Left renal pelvis (tissue), 4 donors: ENCODE measurements at places on chromosomes 16 and 17.

GRCh38 chr17:49555495-49556222 is 20.0 kb upstream of the NXPH3 start:
- DNase-seq, result no peak

GRCh38 chr17:15377200-15377599 is 35.8 kb upstream of the TEKT3 start:
- no peak for DNase-seq

DNA sequence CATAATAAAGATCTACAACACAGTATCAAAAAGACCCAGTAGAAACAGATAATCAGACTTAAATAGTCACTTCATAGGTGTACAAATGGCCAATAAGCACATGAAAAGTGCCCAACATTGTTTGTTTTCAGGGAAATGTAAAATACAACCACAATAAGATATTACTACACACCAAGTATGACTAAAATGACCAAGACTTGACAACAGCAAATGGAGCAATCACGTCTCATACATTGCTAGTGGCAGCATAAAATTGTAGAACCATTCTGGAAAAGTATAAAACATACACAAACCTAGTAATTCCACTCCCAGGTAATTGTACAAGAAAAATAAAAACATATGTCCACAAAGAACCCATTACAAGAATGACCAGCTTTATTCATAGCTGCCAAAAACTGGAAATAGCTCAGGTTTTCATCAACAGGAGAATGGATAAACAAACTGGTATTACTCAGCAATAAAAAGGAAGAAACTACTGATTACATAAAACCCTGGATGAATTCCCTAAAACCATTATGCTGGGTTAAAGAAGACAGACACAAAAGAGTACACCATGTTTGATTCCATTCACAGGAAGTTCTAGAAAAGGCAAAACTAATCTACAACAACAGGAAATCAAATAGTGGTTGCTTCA is 85.6 kb downstream of the TTC19 start:
- no peak for DNase-seq

DNA sequence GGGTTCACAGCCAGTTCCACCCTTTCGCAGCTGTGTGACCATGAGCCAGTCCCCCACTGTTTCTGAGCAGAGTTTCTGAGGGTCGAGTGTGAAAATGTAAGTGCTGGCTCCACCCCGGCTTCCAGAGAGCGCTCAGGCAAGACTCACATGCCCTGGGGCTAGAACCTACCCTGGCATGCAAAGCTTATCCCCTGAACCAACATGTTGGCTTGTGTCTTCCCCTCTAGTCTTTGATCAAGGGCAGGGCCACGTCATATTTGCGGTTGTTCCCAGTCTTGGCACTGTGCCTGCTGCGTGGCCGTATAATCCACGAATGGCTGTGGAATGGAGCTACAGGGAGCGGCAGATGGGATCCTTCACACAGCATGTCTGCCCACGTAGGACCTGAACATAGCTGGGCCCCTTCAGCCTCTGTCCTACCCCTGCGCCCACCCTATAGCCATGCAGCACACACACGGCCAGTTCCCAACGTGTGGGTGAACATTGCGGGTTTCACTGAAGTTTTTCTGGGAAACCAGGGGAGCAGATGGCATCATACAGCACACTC is 84.8 kb downstream of the MRM1 start:
- DNase-seq, result no peak

- no peak for DNase-seq
These were observed 60.9 kb downstream of the SPAG9 start for GRCh38 chr17:51059781-51060180.

DNA sequence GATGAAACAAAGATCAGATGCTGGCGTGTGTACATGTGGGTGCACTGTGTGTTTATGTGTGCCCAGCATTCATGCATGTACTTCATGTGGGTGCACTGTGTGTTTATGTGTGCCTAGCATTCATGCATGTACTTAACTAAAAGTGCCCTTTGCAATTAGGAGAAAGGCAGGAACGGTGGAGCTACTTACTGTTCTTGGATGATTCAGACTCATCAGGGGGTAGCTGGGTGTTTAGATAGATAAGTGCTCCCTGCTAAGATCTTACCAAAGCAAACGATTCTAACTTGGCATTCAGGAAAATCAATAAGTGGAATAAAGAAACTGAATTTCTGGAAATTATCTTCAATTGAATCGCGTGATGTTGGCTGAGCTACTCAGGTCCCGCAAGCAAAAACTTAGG is 8.6 kb upstream of the MYH2 start:
- no peak for DNase-seq

DNA sequence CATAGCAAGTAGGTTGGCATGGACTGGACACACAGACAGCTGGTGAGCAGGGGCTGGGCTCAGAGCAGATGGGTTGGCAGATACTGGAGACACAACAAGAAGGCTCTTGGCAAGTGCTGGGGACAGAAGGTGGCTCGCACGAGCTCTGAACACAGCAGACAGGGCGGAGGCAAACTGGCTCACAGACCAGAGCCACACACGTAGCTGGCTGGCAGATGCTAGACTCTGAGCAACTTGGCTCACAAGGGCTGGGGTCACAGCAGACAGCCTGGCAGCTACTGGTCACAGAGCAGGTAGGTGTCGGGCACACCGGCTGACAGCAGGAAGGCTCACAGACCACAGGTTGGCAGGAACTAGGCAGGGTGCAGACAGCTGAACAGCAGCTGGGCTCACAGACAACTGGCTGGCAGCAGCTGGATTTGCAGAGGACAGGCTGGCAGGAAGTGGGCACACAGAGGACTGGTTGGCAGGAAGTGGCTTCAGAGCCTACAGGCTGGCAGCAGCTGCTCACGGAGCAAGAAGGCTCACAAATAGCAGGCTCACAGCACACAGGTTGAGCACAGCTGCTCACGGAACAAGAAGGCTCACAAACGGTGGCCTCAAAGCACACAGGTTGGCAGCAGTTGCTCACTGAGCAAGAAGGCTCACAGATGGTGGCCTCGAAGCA is 725 bp downstream of the KRTAP16-1 start:
- DNase-seq, result no peak

GRCh38 chr17:68519911-68520310 is 7.7 kb downstream of the PRKAR1A start:
- DNase-seq, result no peak

- DNase-seq, result no peak
These were observed 8.5 kb upstream of the ANKRD11 start for GRCh38 chr16:89498839-89499238.

DNA sequence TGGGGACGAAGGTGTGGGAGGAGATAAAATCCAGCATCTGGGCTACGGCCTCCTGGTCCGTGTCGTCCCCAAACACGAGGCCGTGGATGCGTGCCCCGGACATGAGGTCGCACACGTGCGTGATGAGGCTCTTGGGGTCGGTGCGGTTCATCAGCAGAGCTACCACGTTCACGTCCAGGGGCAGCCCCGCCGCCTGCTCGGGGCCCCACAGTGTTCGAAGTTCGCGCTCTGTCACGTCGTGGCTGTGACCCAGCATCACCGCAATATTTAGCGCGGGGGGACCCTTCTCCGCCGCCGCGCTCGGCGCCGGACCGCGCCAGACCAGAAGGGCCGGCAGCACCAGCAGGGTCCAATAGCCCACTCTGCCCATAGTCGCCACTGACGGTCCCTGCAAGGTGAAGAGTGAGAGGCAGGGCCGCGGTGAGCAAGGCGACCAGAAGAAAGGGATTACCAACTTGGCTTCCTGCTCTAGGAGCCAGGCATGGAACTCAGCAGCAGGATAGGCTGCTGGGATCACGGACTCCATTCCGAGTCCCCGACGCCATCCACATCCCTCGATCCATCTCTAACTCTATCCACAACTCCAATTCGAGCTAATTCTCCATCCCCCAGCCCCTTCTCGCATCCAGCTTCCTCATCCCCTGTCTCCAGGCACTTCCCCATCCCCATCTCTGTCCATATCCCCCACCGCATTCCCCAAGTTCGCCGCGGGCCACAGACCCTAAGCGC is 2.0 kb downstream of the GRIN2A start:
- no peak for DNase-seq

DNA sequence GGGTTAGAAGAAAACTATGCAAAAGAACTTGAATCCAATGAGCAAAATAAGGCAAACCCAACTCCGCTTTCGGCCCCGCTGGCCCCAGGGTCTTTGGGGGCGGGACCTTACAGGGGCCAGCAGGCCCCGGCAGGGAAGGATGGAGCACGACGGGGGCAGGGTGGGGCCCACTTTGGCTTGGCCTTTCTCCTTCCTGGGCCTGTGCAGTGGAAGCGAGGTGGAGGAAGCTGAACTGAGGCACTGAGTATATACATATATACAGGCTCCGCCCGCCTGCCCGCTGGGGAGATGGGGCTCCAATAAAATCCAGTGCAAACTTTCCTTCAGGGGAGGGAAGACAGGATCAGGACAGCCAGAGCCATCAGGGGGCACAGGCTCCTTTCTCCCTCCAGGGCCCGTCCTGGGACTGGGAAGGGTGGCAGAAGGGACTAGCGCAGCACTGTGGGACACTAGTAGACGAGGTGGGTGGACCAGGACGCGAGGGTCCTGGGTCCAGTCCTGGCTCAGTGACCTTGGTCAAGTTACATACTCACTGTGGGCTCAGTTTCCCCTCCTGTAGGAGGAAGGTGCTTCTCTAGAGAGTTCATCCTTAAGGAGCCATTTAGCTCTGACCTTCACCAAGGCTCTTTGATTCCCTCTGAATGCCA is 20.9 kb upstream of the MPO start:
- no peak for DNase-seq

GRCh38 chr17:13576661-13577526 is 24.8 kb downstream of the HS3ST3A1 start:
- DNase-seq, result no peak

DNA sequence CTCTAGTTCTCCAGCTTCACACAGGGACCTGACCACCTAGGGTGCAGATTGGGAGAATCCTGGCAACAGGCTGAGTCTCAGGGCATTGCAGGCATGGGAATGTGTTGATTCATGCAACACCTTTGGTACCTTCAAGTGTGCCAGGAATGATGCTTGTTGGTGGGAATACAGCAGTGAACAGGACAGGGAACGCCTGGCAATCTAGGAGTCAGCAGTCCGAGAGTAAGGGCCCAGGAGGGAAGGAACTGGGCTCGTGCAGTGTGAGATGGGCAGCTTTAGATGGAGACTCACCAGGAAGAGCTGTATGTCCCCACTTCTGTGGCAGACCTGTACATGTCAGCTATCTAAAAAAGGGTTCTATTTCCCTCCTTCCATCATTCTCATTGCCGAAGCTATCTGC is 12.0 kb upstream of the MRC2 start:
- no peak for DNase-seq

DNA sequence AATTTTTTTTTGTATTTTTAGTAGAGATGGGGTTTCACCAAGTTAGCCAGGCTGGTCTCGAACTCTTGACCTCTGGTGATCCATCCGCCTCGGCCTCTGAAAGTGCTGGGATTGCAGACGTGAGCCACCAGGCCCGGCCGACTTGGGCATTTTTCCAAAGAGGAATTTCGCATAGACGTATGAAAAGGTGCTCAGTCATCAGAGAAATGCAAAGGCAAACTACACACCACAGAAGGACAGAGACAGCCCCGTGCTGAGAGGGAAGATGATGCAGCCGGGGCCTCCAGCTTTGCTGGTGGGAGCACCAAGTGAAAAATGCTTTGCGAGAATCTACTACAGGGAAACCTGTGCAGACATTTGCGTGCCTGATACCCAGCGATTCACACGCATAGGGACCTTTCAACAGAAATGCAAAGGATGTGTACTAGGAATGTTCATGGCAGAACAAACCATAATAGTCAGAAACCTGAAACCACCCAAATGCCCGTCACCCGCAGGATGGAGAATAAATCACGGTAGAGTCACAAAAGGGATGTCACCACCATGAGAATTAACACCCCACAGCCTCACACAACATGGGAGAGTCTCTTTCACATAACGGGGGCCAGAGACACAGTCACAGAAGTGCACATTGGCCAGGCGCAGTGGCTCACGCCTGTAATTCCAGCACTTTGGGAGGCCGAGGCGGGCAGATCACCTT is 5.2 kb downstream of the RAB40B start:
- no peak for DNase-seq

- DNase-seq, result no peak
These were observed 69.0 kb downstream of the CHD9 start for GRCh38 chr16:53123747-53124146.

DNA sequence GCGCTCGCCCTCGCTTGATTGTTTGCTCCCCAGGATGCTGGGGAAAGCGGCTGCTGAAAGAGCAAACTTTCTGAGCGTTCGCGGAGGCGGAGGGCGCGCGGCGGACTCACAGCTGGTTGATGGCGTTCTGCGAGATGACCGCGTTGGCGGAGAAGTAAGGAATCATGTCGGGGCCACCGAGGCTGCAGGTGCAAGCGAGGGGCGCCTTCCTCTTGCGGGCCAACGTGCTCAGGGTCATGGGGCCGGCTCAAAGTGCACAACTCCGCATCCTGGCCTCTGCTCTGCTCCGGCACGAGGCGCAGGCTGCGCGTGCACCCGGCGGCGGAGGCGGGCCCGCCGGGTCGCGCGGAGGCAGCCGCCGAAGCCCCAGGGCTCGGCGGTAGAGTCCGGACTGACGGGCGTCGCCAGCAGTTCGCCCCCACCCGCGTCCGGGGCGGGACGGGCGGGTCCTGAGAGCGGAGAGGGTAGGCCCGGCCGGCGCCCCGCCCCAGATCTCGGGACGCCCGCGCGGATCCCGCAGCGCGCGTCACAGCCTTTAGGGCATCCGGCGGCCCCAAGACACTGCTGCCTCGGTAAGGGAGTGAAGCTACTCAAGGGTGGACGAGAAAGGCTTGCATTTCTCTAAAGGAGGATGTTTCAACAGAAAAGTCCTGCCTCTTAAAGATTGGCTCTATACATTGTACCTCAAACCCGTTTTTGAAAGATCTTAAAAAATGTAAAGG is 138.5 kb upstream of the CORO6 start:
- DNase-seq, result peak; percentile 71

DNA sequence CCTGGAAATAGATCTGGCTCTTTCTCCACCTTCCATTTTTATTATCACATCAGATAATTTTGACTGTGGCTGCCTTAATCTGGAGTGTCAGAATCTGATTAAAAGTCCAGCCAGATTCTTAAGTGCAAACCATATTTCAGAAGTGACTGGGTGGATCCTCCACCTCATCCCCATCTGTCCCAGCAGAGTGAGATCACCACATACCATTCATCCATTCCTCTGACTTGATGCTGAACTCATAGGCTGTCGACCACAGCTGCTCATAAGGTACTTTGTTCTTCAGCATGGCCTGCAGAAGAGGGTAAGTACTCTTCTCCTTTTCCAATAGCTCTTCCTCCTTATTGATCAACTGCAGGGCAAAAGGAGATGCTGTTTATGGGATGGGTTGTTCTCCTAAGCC is 53.5 kb downstream of the DNAH3 start:
- DNase-seq, result no peak

GRCh38 chr16:81779536-81780320 is 637 bp downstream of the PLCG2 start:
- no peak for DNase-seq
